ENCODE measurements at places on chromosomes 16 and 17. TPM values are rescaled to one million over a fixed set of nuclear protein-coding genes. Genes with fewer than 3 reads are reported as not detected.

DNA sequence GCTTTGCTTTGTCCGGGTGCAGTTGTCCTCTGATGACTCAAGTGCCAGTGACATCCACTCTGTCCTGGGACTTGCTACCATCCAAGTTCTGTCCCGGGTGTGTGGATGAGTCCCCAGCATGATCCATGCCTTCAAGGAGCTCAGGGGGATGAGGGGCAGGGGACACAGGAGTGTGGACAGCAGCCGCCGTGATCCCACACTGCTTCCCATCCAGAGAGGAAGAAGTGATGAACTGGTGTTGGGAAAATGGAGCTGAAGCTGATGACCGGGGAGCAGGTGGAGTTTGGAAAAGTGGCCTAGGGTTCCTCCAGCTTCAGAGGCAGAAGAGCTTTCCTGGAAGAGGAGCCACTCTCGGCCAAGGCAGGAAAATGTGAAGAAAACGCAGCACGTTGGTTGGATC, 249.6 kb upstream of the TNRC6C start:
- no peak for DNase-seq

DNA sequence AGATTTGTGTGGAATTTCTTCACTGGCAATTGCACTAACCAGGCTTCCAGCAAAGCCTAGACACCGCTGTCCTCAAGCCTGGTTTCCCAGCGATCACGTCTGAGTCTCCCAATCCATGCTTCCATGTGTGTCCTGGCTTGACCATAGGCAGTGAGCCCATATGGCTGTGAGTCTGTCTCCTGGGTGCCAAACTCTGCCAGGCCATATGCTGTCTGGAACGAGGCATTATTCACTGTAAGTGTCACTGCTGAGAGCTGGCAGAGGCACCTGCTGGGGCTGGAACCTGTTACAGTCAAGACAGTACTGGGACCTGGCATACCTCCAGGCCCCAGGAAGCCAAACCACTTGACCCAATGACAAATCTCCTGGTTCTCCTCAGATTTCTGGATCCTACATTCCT, 60.4 kb downstream of the HS3ST2 start:
- no peak for DNase-seq

DNA sequence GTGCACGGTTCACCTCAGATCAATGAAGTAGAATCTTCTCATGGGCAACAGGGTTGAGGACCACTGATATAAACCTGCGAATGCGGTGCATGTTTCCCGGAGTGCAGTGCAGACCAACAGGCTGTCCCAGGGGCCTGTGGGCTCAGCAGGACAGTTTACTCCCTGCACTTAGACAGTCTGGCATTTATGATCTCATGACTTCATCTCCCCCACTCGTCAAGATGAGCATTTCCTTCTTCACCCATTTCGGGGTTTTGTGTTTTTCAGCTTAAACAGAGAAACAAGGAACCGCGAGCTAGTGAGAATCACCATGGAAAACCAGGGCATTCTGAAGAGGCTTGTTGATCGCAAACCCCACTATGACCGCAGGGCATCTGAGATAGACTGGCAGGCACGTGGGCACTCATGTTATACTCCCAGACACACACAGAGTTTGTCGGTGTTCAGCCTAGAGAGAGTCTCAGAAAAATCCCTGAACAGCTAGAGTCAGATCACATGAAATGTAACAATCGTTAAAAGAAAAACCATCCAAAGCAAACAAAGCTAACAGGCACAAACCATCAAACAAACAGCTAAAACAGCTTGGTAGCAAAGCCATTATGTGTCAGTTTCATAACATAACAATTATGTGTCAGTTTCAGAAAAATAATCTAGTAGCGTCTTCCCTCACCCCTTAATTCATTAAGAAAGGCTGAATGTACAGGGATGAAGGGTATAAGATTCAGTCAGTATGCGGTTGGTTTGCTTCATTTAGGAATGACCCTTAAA, 2.9 kb downstream of the CFAP97D1 start:
- no peak for DNase-seq

GRCh38 chr17:47204722-47205418, 4.3 kb upstream of the MYL4 start:
- no peak for DNase-seq

GRCh38 chr16:30875871-30876801, 17.7 kb downstream of the BCL7C start:
- no peak for DNase-seq

GRCh38 chr17:64270885-64271284, 7.8 kb upstream of the TEX2 start:
- DNase-seq, result no peak

- no peak for DNase-seq
These were observed 26.5 kb downstream of the SREBF1 start for GRCh38 chr17:17810084-17810894.

GRCh38 chr17:67063141-67063540, 18.8 kb downstream of the CACNG1 start:
- DNase-seq, result no peak

- DNase-seq, result no peak
These were observed 78.4 kb upstream of the MED9 start for GRCh38 chr17:17398188-17398942.

DNA sequence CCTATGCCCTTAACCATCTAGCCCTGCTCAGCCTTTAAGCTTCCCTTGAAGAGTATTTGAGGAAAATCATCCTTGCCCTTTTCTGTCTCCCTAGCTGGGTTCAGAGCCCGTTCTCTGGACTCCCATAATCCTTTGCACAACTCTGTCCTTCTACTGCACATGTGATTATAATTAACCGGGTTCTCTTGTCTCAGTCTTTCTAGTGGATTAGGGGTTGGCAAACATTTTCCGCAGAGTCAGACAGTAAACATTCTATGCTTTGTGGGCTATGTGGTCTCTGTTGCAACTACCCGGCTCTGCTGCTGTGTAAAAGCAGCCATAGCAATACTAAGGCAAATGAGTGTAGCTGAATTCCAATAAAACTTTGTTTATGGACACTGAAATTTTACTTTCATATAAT, 80.0 kb downstream of the CDRT15 start:
- DNase-seq, result no peak

DNA sequence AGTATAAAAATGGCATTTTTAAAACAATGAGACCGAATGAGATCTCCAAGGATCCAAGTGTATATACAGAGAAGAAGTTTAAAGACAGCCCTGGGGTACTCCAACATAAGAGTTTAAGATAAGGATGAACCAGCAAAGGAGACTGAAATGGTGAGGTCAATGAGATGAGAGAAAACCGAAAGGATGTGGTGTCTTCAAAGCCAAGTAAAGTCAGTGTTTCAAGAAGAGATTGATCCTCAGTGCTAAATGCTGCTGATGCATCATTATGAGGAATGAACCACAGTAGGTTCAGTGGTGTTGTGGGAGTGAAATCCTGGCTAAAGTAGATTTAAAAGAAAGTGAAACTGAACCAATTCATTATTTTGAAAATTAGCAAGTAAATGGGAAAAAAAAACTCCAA, 38.1 kb upstream of the NLK start:
- no peak for DNase-seq

DNA sequence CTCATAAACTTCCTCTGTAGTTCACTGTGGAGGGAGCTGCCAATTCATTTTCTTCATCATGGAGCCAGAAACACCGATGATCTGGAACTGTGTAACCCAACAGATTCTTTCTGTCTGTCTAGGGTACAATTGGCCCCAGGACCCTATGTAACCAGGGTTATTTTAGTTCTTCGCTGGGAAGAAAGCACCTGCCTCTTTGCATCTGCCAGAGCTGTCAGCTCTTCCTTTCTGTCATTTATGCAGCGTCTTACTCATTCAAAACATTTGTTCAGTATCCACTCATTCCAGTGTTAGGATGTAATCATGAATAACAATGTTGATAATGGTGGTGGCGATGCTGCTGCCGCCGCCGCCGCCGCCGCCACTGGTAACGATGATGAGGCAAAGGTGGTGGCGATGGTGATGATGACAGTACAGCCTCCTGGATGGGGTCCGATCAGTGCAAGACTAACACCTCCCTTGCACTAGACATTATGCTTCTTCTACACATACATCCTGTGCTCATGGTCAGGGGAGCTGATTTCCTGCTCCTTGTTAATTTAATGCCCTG, 46.1 kb downstream of the IRX5 start:
- no peak for DNase-seq

DNA sequence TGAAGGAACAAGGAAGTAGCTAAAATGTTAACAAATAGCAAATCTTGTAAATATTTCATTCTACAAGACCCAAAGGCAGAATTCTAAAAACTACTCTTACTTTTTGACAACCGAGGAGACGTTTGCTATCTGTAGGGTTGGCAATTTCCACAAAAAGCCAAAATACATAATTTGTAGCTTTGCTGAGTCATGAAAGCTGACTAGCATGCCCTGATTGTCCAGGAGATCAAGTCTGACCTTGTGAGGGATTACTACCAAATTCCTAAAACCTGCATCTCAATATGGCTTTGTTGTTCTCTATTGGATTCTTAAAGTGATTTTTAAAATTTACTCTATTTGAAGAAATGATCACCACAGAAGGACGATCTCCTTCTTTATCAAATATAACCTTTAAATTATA, 10.8 kb downstream of the DNAJA2 start:
- DNase-seq, result no peak

DNA sequence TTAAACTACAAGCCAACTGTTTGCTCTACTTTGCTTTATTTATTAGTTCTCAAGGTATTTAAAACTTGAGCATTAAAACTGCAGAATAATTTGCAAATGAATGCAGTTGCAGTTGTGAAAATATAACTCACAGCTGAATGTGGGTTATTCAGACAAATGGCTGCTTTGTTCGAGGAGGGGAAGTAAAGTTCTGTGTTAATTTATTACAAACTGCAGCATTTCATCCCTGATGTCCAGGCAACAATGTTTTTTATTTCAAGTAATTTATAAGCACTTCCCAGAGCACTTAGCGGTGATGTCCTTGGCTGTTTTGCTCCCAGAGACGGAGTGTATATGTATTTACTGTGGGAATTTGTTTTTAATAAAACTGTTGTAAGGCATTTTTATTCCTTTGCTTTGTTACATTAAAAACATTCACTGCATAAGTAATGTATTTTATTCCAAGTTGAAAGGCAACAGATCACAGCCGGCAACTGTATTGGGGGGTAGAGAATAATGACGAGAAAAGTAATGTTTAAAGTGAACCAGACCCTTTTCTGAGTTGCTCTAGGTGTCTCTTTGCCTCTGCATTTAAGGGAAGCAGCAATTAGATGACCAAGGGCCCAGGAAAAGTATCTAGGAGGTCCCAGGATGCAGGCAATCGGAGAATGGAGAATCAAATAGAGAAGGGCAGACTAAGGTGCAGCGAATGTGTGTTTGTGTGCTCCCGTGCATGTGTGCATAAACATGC, 291.2 kb upstream of the SALL1 start:
- no peak for DNase-seq

DNA sequence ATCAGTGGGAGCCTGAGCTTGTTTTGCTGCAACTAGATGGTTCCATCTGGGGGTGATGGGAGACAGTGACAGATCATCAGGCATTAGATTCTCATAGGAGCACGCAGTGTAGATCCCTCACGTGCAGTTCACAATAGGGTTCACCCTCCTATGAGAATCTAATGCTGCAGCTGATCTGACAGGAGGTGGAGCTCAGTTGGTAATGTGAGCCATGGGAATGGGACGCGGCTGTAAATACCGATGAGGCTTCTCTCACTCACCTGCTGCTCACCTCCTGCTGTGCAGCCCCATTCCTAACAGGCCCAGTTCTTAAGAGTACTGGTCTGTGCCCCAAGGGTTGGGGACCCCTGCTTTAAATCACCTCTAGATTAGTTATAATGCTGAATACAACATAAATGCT, 137.5 kb upstream of the PLEKHM1 start:
- no peak for DNase-seq

DNA sequence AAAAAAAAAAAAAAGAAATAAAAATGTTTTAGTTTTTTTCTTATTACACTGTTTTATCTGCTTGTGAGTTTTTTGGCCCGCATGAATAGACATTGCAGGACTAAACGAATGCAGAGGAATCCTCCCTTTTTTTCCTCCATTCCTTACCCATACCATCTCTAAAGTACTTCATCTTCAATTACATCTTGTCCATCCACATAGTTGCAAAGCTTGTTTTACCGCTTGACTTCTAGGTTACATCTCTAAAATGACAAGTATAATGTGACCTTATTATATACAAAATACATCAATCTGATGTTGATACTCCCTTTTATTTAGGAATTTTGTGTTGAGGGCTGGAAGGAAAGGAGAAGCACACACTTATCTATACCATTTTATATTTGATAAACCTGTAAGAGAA, 12.8 kb downstream of the RETREG3 start:
- no peak for DNase-seq

DNA sequence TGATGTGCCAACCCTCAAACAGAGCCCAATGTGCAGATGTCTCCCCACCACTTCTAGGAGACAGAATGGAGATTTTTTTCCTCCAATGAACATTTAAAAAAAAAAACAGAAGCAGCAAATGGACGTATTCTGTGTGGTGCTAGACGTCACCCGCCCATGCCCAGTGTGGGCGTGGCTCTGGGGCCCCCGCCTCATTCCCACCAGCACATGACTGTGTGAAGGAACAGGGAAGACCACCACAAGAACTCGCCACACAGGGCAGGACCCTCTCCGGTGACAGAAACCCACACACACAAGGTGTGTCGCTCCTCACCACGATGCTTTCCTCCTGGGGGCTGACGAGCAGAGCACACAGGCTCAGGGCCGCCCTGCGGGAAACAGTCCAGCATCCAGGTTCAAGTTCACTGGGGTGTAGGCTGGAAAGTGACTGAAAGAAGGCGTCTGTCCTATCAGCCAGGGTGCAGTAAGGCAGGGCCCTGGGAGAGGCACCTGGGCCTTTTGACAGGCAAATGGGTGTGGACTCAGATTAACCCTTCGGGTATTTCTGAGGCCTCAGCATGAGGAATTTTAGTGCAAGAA, 53.5 kb downstream of the KLHDC4 start:
- DNase-seq, result no peak

GRCh38 chr17:60335289-60335688, 56.6 kb downstream of the USP32 start:
- DNase-seq, result no peak

GRCh38 chr17:40558300-40558889, 6.9 kb downstream of the CCR7 start:
- no peak for DNase-seq

GRCh38 chr16:55503726-55504550, 4.9 kb upstream of the LPCAT2 start:
- no peak for DNase-seq

GRCh38 chr16:28873543-28874201, 4.6 kb upstream of the ATP2A1 start:
- no peak for DNase-seq

GRCh38 chr17:58328195-58329034, at the start of gene TSPOAP1:
TSPOAP1 (minus strand) TSS chr17:58328795; CDS start chr17:58327920, 875 bp downstream.
- no peak for DNase-seq

GRCh38 chr17:4110152-4110551, 32.7 kb downstream of the ZZEF1 start:
- DNase-seq, result no peak

GRCh38 chr17:12985431-12986293, 32.2 kb downstream of the ELAC2 start:
- DNase-seq, result no peak

LITAFD gene
- total RNA-seq, result not detected

BAIAP3 gene
- 1.3 TPM for total RNA-seq

SALL1 gene
- total RNA-seq, result 0.04 TPM

TNFRSF17 gene
- not detected for total RNA-seq

PERCC1 gene
- total RNA-seq, result not detected

FN3K gene
- 2.3 TPM for total RNA-seq
